ENCODE measurements at places on chromosomes 3 and 15.

GRCh38 chr3:141603473-141604035, 116.7 kb downstream of the RASA2 start:
- DNase-seq: no peak

- DNase-seq: no peak
Measured at GRCh38 chr3:67087788-67088187, 89.7 kb downstream of the KBTBD8 start.

DNA sequence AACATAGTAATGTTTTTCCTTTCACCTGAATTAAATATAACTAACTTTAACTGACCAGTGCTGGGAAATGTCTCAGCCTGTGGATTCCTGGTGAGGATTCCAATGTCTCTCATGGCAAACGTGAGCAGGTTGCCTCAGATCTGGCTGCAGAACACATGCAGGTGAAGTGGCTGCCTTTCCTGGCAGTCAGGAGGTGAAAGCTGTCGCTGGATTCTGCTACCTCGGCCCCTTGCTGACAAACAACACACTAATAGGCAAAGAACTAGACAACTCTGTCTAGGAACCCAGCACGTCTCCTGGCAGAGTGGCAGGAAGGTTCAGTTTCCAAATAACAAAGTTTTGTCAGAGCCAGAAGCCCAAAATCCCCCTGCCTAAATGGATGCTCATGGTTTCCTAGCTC, 400.8 kb upstream of the PPP2R3A start:
- no peak for DNase-seq

- peak; percentile 24 for DNase-seq
Measured at GRCh38 chr15:101613130-101614000, 38.8 kb downstream of the TM2D3 start.

DNA sequence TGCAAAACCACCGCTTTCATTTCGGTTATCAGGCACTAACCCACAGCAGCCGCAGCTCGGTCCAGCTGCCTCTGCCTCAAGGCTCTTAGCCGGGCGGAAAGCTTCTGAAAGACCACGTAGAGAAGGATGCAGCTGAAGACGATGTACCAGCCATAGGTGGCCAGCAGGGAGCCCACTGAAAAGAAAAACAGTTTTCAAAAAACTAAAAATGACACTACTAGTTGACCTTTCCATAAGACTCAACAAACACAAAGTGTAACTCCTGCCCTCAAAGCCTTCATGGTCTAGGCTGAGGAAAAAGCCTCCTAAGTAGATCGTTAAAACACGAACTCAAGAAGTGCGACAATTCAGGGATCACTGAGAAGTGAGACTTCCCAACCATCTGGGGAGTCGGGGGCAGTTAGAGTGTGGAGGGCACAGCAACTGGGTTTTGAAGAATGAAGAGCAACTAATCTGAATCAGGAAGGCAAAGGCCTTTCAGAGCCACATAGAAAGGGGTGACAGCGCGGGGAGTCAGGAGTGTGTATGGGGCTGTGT, 716 bp downstream of the SELENOS start:
- DNase-seq: no peak

GRCh38 chr3:37967260-37967881, 23.2 kb upstream of the VILL start:
- DNase-seq: peak; percentile 50

GRCh38 chr15:61527836-61528580, 298.9 kb upstream of the RORA start:
- no peak for DNase-seq

GRCh38 chr3:147388700-147389580, 17.4 kb downstream of the ZIC4 start:
- DNase-seq: no peak

DNA sequence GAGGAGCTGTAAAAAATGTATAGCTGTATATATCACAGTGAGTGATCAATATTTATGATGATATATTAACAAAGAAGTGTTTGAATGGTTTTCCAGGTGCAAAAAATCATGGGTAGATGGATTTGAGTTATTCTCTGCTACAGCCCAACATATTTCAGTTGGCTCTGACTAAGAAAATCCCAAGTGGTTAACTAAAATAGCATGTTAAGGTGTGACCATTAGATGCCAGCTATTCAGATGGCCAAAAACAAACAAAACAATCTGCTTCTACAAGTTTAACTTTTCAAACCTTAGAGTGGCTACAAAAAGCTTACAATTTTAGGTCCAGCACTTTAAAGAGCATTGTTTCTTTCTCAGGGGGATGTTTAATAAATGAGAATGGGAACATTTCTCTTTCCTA, 67.5 kb downstream of the SEMA6D start:
- no peak for DNase-seq

DNA sequence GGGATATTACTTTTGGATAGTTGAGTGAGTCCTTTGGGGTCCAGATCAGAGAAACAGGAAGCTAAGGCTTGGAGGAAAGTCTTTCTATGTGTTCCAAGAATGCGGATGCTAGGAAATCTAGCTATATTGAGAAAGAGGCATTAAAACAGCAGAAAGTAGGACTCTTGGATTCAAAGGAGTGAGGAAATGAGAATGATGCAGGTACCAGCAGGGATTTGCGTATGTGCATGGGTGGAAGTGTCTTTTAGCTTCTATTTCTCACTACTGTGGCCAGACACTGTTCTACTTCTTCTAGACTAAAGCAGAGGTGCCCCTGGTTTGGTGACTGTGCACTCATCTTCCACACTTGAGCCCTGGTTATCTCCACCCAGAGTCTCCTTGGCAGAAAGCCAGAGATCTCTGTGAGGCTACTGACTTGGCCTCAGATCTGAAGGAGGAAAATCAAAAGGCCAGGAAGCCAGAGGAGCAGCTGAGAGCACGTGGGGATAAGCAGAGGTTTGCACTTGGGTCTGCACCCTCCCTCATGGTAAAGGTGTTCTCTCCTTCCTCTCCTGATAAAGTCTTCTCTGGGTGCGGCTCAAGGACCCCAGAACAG, 44.3 kb downstream of the ATP2B2 start:
- no peak for DNase-seq

GRCh38 chr3:172549144-172549543, 25.9 kb upstream of the TNFSF10 start:
- no peak for DNase-seq

Measured in prostate gland (tissue), 2 donors.